ENCODE measurements at places on chromosomes 11 and 22.

DNA sequence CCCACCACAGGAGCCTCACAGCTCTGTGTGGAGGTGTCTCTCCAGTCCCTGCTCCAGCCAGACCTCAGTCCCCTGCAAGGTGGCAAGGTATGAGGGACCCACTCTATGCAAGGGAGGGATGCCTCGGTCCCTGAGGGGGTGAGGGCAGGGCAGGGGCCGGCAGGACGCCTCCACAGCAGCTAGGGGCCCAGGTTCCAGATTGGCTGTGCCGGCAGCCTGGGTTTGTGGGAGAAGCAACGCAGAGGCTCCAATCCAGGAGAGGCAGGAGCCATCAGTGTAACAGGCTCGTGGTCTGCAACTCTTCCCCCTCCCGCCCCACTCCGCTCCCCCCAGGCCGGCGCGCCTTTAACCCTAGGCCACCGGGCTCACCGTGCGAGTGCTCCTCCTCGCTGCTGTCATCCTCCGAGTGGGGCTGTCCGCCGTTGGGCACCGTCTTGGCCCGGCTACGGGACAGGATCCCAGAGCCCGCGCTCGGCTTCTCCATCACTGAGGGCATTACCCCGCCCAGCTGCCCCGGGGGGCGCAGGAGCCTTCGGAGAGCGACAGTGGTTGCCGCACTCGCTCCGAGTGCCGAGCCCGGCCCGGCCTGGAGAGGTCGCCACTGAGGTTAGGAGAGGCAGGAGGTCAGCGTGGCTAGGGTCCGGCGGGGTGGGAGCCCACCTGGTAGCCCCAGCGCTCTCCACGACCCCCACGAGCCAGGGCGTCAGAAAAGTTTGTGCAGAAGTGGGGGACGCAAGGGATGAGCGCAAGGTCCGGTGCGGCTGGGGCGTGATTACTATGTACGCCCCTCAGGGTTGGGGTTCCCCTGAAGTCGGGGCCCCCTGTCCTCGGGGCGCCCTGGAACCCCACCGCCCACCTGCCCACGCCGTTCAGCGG, 765 bp downstream of the RCOR2 start:
- DNase-seq, result no peak

DNA sequence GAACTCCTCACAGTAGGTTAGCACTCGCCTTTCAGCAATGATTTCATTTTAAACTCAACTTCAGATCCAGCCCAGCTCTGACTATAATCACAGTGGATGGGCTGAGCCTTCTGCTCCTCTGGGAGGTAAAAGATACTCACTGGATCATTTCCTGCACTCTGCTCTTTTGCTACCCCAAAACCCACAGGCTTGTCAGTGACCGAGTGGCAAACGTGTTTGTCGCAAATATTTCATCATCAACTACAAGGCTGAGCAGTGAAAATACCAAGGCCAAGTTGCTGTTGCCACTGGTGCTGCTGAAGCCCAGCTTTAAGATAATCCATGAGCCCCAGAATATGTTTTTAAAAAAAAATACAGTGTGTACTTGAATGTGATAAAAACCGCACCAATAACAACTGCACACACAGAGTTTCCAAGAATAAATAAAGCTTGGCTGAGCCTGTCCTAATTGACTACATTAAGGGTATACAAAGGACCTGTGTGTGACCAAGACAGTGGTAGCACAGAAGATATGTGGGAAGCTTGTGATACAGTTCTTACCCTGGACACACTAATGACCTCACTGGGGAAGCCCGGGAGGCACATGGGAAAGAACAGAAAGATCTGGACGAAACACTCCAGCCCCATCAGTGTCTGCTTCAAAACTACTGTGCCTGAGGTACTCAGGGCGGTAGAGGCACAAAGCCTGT, 41.3 kb downstream of the ABTB2 start:
- no peak for DNase-seq

GRCh38 chr22:38174626-38175025, 7.0 kb downstream of the PLA2G6 start:
- no peak for DNase-seq

DNA sequence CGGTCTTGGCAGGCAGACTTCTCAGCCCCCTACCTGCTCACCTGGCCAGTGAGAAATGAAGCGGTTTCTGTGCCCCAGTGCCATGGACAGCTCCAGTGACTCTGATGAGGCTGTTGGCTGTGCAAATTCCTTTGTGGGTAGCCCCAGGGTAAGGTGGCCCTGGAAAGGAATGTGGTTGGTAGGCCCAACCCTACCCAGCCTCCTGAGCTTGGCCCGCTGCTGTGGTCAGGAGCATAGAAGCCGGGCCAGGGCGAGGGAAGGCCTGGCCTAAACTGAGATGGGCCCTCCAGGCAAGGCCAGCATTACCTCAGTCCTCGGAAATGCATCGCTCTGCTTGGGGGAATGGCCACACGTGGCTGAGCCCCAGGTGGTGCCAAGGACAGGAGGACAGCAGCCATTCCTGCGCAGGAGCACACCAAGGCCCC, 16.9 kb downstream of the DAGLA start:
- DNase-seq, result no peak

- DNase-seq, result no peak
Observed at GRCh38 chr11:67631411-67631810, 1.7 kb upstream of the NUDT8 start.

DNA sequence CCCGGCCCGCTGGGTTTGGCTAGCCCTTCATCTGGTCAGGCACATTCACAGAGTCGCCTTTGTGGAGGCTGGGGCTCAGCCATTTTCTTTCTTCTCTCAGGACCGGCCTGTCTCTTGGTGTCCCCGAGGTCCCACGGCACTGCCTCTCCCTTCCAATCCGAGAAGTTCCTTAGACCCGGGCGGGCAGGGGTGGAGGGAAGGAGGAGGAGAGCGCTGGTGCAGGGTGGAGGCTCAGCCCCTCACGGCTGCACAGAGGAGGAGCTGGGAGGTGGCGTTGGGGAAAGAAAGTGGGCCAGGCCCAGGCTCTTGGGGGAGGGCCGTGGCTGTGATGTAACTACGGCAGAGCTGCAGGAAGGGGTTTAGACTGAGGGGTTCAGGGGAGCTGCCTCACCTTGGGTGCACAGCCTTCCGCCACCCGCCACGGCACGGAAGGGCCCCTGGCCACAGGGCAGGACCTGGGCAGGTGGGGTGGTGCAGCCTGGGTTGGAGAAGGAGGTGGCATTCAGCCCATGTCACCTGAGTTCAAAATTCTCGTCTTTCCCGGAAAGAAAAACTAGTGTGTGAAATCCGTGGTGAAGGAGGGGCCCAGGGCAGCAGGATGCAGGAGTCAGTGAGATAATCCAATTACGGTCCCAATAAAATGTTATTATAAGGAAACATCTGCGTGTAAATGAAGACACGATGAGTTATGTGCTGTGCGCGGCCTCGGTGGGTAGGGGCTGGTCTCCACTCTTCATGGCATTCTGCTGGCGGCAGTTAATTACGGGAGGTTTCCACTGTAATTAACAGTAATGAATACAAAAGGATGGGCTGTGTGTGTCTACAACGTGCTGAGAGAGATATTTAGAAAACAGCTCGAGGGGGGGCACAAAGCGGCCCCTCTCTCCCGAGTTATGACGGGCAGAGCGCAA, 1.7 kb downstream of the BRSK2 start:
- DNase-seq, result no peak

- no peak for DNase-seq
Observed at GRCh38 chr11:128621601-128622501, 34.5 kb upstream of the ETS1 start.

DNA sequence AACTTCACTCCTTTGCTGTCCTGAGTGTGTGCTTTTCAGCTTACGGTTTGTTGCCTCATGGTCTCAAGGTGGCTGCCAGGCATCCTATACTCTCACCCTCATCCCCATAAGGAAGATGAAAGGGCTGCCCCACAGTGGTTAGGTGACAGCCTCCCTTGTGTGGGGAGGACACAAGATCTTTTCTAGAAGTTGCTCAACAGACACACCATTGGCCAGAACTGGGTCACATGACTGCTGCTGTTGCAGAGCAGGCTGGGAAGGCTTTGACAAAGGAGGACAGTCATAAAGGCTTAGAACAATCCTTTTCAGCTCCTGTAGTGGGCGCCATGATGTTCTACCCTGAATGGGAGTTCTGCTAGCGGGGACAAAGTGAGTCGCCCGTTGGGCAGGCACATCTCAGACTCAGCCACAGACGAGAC, 69.7 kb upstream of the RASD2 start:
- no peak for DNase-seq

DNA sequence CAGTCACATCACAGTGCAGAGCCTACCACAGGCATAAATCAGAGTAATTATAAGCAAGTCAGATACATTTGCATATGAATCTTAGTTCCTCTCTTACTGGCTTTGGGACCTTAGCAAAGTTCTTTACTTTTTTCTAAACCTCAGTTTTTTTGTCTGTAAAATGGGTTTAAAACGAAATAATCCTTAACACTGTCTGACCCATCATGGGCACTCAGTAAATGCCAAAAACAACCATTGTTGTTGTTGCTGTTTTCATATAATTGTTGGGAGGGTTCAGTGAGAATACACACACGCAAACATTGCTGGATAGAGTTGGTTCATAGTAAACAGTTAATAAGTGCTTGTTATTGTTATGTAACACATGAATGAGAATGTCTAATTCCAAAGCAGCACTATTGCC, 184.9 kb downstream of the BLID start:
- no peak for DNase-seq

GRCh38 chr22:37522482-37522881, 3.3 kb upstream of the CARD10 start:
- no peak for DNase-seq

DNA sequence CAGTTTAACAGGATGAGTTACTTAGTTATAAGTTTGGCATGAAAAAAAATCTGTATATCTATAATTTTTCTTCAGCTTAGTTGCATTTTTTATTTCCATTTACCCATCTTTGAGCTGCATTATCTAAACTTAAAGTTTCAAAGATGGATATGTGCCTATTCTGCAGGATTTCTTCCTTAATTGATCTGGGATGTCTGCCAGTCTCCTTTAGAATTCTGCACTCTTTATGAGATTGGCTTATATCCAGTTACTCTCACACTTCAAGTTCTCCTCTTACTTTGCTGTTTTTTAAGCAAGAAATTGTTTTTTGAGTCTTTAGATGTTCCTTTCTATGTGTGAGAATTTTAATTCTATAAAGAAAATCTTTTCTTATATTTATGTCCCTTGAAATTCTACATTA, 5.1 kb upstream of the PDGFD start:
- DNase-seq, result no peak

- no peak for DNase-seq
Observed at GRCh38 chr11:83427943-83428342, 141.8 kb upstream of the CCDC90B start.

DNA sequence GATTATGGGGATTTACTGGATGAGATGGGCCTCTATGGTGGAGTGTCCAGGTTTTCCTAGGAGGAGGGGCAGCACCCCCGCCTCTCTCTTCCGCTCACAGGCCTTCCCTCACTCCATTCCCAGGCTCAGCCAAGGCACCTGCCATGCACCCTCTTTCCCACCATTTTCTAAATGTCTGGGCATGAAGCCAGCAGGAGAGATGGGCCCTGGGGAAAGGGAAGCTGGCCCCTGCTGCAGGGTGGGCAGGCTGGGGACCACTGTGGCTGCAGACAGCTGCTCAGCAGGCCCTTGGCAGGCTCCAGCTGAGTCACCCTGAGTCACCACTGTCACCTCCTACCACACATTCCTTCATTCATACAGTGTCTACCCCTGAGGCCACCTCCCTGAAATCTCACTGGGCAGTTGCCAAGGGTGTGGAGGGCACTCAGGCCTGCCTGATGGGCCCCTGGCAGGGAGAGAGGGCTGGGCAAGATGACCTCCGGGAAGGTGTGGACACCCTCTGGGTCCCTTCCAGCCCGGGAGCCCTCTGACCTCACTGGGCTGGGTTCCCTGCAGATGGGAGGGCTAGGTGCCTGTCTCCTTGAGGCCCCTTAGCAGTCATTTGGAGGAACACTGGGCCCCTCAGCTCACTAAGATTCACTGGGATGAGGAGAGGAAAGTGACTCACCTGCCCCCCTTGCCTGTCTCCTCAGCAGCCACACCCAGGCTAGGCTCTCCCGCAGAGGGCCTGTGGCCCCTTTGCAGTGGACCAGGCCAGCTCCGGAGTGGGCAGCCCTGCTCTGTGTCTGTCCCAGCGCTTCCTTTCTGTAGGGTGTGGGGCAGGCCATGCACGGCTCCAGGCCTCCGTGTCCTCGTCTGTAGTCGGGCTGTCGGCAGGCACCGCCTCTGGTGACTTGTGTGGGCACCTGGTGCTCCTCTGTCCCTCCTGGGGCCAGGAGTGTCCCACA, 7.8 kb downstream of the MYEOV start:
- no peak for DNase-seq

DNA sequence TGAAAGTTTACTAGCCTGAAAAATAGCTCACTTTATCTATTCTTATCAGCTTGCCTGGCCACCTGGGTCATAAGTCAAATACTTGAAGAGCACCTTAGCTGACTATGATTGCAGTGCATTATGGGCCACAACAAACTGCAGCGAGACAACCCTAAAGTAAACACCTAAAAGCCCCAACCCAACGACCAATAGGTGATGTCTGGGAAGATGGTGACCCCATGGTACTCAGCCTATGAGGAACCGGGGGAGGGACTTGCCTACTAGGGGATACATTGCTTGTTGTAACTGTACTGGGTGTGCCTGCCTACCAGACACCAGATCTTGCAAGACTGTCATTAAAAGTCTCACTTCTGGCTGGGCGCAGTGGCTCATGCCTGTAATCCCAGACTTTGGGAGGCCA, 35.6 kb upstream of the APOBEC3A start:
- DNase-seq, result no peak

All from activated CD4-positive, alpha-beta T cell treated with anti-CD3 and anti-CD28 coated beads, Interleukin-2, Interleukin-4, amounts not matched to agents 100 ng/mL and 50 ng/mL, durations not matched to agents 16 hours and 8 hours (primary cell).